ENCODE measurements at places on chromosomes 2 and 18.

- DNase-seq, result no peak
Measured at GRCh38 chr18:3747176-3747973, 297.4 kb downstream of the TGIF1 start.

DNA sequence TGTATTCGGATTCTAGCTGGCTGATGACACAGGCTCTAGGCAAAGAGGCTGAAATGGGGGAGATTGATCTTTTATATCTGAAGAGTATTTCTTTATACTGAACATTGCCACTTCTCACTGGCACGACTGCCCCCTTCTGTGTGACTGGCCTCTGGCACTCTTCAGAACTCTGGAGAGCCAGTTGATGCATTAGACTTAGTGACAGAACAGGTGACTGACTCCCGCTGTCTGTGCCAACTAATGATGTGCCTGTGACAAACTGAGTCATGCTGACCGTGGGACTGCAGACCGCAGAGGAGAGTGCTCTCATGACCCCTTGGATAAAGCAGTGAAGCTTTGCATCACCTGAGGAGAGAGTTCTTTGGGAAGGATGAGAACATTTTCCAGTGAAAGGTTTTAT lies 14.4 kb downstream of the MGAT5 start:
- DNase-seq, result no peak

DNA sequence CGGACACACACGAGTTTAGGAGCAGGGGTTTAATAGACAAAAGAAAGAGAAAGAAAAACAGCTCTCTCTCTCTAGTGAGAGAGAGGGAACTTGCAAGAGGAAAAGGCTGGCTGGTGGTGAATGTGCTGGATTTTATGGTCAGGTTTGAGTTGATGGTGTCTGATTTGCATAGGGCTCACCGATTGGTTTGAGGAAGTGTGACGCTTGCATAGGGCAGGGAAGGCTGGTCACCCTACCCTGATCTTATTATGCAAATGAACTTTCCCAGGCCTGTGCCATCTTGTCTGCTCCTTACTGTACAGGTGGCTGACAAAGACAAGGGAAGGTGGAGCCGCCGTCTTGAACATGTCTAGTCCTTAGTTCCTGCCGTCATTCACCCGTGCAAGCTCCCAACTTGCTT lies 408.9 kb downstream of the RIT2 start:
- DNase-seq, result peak; percentile 34

DNA sequence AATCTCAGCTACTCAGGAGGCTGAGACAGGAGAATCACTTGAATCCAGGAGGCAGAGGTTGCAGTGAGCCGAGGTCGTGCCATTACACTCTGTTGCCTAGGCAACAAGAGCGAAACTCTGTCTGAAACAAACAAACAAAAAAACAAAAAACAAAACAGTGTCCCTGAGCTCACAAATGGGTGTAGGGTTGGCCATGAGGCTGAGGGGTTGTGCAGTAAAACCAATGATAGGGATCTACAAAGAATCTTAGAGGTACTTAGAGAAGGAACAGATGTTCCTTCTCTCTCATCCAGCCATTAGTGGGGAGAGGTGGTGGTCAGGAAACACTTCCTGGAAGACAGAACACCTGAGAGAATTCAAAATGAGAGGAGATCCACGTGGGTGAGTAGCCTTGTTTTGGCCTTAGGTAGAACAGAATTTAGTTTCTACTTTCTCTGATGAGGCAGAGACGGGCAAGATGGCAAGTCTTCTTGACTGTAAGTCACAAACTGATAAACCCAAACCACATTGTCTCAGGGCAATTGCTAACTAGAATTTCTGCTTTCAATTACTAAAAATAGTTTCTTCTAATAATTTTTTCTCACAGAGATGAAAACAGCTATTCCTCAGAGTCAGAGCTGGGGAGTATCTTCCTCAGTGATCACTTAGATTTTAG lies 61.5 kb upstream of the PPM1B start:
- no peak for DNase-seq

DNA sequence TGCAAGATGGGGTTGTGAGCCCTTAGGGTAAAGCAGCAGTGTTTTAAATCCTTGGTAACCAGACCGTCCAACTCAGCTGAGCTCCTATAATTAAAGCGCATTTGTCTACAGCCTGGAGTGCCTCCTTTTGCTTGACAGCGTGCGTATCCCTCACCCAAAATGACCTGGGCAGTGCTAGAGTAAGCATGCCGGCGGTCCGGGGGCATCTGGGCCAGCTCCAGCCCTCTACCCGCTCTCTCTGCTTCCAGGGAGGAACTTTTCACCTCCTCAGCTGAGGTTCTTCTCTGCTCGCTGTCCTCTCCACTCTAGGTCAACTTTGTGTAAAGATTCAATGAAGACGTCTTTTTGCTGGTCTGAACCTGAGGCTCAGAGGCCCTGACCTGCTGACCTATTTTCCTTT lies 102.4 kb upstream of the TPO start:
- no peak for DNase-seq

GRCh38 chr18:48050176-48050575 lies 119.7 kb upstream of the SMAD2 start:
- no peak for DNase-seq

GRCh38 chr2:83674050-83674449 lies 785.0 kb downstream of the SUCLG1 start:
- DNase-seq, result no peak

DNA sequence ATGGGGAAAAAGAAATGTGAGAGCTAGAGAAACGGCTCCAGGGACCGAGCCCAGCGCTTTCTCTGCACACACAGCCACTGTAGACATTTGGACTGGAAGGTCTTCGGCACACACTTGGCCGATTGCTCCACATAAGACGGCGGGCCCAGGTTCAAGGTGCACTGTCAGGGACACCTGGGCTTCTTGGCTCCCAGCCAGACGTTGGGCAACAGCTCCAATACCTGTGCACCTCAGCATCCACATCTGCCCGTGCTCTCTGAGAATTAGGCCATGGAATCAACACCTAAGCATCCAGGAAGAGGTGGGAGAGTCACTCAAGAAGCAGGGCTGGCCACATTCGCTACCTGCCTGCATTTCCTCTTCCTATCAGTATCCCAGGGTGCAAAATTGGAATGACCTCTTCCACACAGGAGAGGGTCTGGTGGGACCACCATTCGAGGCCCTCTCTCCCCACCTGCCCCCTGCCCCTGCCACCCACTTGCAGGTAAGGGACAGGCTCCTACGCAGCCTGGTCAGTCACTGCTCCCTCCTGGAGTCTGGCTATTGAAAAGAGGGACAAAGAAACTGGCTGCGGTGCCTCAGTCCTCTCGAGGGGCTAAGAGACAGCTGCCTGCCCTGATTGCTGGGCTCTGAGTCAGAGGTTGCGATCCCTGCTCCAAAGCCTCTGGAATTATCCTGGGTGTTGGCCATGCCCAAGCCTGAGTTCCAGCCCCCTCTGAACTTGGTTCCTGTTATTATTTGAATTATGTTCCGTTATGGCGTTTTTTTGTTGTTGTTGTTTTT lies 40.1 kb upstream of the TAF1B start:
- no peak for DNase-seq

GRCh38 chr2:33791625-33792024 lies 192.5 kb upstream of the FAM98A start:
- no peak for DNase-seq

GRCh38 chr2:74597410-74597809 lies 42.9 kb downstream of the DOK1 start:
- DNase-seq, result peak; percentile 48

GRCh38 chr2:17518212-17519154 lies at the start of gene RAD51AP2:
TSS of gene RAD51AP2 (minus strand) at chr2:17518440. CDS start at chr2:17518415, 25 bp downstream.
- peak; percentile 16 for DNase-seq

GRCh38 chr2:240114233-240114632 lies 21.9 kb downstream of the COPS9 start:
- no peak for DNase-seq

GRCh38 chr18:59268721-59269562 lies 4.3 kb downstream of the RAX start:
- peak; percentile 10 for DNase-seq

- no peak for DNase-seq
Measured at GRCh38 chr2:79585701-79586433, 73.0 kb downstream of the CTNNA2 start.

DNA sequence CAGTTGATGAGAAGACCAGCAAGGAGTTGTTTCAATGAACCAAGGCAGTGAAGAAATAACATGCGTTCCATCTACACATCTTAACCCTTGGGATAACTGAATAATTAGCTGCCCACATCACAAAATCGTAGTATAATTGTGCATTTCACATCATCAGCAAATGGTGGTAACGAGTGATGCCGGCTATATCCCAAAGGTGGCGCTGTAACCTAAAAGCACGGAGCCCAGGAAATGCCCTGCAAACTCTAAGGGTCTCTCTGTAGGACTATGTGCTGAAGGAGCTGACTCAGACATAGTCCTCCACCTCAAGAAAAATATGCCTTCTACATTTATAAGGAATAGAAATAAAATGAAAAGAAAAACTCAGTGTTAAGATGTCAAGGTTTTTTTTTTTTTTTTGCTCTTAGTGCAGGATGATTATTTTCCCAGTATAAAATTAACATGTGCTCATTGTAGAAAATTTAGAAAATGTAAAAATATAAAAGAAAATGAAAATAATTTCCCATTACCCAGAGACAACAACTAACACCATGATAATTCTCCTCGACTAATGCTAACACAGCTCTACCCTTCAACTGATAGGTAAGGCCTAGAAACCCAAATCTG lies 23.1 kb upstream of the DSG3 start:
- DNase-seq, result peak; percentile 44

- DNase-seq, result no peak
Measured at GRCh38 chr2:17976871-17977746, 98.6 kb downstream of the KCNS3 start.

DNA sequence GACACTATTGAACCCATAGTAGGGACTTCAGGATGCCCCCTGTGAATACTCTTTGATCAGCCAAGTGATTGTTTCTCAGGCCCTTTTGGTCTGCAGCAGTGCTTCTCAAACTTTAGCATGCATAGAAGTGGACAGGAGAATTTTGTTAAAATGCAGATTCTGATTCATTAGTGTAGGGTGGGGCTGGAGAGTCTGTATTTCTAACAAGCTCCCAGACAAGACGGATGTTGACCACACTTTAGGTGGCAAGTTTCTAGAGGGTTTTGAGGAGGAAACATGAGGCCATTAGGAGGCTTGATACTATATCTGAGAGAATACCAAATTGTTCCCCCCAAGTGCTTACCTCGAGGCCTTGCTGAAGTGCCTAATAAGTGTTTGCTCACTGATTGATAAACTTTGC lies 317.9 kb downstream of the CLIP4 start:
- DNase-seq, result no peak

DNA sequence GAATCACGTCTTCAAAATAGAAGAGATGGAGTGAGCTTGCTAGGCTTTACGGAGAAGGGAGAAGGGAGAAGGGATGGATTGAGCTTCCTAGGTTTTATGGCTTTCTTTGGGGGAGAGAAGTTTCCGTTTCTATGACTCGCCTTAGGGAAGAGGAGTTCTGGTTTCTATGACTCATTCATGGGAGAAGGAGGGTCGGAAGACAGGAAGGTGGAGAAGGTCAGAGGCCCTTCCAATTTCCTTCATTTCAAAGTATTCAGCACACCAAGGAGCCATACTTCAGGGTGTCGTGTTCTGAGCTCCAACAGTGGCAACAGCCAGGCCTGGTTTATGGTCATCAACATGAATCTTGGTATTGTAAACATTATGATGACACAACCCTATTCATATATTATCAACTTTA lies 284.7 kb upstream of the VWC2L start:
- no peak for DNase-seq

- no peak for DNase-seq
Measured at GRCh38 chr2:235728800-235729556, 235.1 kb downstream of the AGAP1 start.

All from NCI-H2081 (cell line).